ENCODE measurements at places on chromosomes 5 and 9. TPM values are rescaled to one million over a fixed set of nuclear protein-coding genes. Genes with fewer than 3 reads are reported as not detected.

Gene DPP7
- total RNA-seq, result 227 TPM

Gene ADAMTS12
- total RNA-seq, result 28.4 TPM

Gene SLC6A3
- total RNA-seq, result not detected

Gene CDKN2B-AS1
- 1.3 TPM for total RNA-seq

Gene ENHO
- not detected for total RNA-seq

Gene ANKRD31
- total RNA-seq, result not detected

Gene LRRC19
- not detected for total RNA-seq

Gene SMIM15
- total RNA-seq, result 64.3 TPM

Gene TOR1B
- total RNA-seq, result 11.6 TPM

Gene ZDHHC11
- 0.61 TPM for total RNA-seq

Gene CDKN2B
- 0.19 TPM for total RNA-seq

Gene SLC36A3
- not detected for total RNA-seq

Gene IL3
- total RNA-seq, result not detected

DNA sequence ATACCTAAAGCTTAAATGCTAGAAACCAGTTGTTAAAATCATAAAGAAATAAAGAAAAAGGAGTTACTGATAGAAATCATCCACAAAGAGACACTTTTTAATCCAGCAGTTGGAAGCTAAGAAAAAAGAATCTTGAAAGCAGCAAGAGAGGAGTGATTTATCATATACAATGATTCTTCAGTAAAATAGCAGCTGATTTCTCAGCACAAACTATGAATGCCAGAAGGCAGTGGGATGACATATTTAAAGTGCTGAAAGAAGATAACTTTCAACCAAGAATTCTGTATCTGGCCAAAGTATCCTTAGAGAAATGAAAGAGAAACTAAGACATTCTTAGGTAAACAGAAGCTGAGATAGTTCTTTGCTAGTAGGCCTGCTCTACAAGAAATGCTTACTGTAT is 366.0 kb downstream of the HTR1A start:
- no peaks in the 10 kb centered on the region for H3K36me3 ChIP-seq
- no peaks in the 10 kb centered on the region for H3K4me1 ChIP-seq
- H3K27ac ChIP-seq, result no peak overlapping the region
- H3K4me3 ChIP-seq, result no peak overlapping the region
- no peak for DNase-seq
- no peaks in the 10 kb centered on the region for H3K27me3 ChIP-seq

DNA sequence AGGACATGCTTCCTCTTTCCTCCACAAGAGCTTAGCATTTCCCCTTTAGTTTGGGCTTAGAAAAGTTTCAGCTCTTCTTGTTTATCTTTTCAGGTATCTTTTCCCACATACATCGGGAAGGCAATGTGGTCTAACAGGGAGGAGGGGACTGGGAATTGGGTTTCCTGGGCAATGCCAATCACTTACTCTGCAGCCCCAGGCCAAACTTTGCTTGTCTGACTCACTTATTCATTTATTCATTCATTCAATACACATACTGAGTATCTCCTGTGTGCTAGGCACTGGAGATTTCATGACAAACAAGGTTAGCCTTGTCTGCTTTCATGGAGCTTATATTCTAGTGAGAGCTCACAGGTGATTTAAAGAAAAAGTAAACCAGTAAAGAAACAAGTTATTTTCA is 10.7 kb upstream of the POU4F3 start:
- no peak overlapping the region for H3K4me3 ChIP-seq
- no peak for DNase-seq
- no peaks in the 10 kb centered on the region for H3K4me1 ChIP-seq

- no peaks in the 10 kb centered on the region for H3K27me3 ChIP-seq
- DNase-seq, result no peak
- H3K36me3 ChIP-seq, result no peaks in the 10 kb centered on the region
- no peaks in the 10 kb centered on the region for H3K4me1 ChIP-seq
Measured at GRCh38 chr5:143680672-143681259, 131.2 kb upstream of the HMHB1 start.

GRCh38 chr9:95754533-95755420 is 120.7 kb upstream of the ERCC6L2 start:
- no peaks in the 10 kb centered on the region for H3K36me3 ChIP-seq
- no peak for DNase-seq
- no peak overlapping the region for H3K4me3 ChIP-seq

GRCh38 chr9:98559561-98559960 is 149.2 kb downstream of the GABBR2 start:
- no peaks in the 10 kb centered on the region for H3K36me3 ChIP-seq
- H3K27ac ChIP-seq, result no peak overlapping the region
- no peaks in the 10 kb centered on the region for H3K4me1 ChIP-seq
- DNase-seq, result no peak
- H3K27me3 ChIP-seq, result no peaks in the 10 kb centered on the region

GRCh38 chr9:88776717-88777497 is 214.4 kb upstream of the S1PR3 start:
- H3K36me3 ChIP-seq, result no peaks in the 10 kb centered on the region
- no peaks in the 10 kb centered on the region for H3K27me3 ChIP-seq
- DNase-seq, result no peak
- H3K27ac ChIP-seq, result no peak overlapping the region
- peaks cover 5% of the 10 kb centered on the region for H3K4me1 ChIP-seq

DNA sequence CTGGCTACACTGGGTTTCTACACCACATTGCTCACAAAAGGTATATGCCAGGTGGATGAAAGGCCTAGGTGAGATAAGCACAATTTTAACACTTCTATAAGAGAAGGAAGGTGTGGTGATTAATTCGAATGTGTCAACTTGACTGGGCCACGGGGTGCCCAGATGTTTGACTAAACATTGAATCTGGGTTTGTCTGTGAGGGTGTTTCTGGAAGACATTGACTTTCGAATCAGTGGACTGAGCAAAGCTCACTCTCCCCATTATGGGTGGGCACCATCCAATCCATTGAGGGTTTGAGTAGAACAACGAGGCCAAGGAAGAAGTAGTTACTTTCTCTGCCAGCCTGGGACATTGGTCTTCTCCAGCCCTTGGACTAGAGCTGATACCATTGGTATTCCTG is 78.2 kb upstream of the COL5A1 start:
- DNase-seq, result no peak
- H3K27me3 ChIP-seq, result 0 out of 2 replicates have a peak, but pooled peaks cover 1% of the 10 kb centered on the region
- H3K36me3 ChIP-seq, result no peaks in the 10 kb centered on the region
- no peak overlapping the region for H3K4me3 ChIP-seq
- no peaks in the 10 kb centered on the region for H3K4me1 ChIP-seq
- no peak overlapping the region for H3K27ac ChIP-seq

DNA sequence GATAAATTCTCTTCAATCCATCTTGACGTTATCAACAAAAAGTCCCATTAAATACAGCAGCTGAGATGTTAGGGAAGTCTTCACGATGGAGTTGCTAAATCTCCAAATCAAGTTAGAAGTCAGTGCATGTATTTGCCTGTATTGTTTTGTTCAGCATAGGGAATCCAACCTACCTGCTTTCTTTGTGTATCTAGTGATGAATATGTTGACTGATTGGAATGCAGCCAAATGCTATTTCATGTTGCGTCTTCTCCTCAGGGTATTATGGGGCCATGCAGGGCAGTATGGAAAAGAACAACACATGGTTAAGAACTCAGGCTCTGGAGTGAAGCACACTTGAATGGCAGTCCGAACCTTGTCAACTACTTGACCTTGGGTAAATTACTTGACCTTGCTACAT is 529.5 kb upstream of the ZNF462 start:
- no peak for DNase-seq
- no peak overlapping the region for H3K27ac ChIP-seq
- H3K4me1 ChIP-seq, result no peaks in the 10 kb centered on the region

DNA sequence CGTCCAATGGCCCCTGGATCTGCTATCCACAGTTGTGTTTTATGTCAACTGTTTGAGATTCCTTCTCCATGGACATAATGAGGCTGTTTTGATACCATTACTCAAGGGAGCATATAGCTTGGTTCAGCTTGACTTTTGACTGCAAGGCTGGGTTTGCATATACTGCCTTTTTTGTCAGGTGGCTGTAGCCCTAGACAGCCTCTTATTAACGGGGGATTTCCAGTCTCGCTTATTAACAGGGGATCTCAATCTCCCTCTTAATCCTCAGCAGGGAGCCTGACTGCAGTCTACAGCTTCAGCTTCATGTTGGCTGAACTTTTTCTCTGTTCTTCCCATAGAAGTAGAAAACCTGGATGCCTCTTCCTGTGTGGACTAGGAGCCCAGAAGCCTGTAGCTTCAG is 73.7 kb upstream of the TNC start:
- no peak for DNase-seq
- peaks cover 4% of the 10 kb centered on the region for H3K4me1 ChIP-seq
- H3K4me3 ChIP-seq, result no peak overlapping the region
- no peaks in the 10 kb centered on the region for H3K36me3 ChIP-seq

- DNase-seq, result peak; percentile 15
- H3K4me3 ChIP-seq, result no peak overlapping the region
- no peaks in the 10 kb centered on the region for H3K27me3 ChIP-seq
- no peaks in the 10 kb centered on the region for H3K4me1 ChIP-seq
- H3K27ac ChIP-seq, result no peak overlapping the region
Measured at GRCh38 chr5:86175224-86175623, 442.5 kb upstream of the COX7C start.

DNA sequence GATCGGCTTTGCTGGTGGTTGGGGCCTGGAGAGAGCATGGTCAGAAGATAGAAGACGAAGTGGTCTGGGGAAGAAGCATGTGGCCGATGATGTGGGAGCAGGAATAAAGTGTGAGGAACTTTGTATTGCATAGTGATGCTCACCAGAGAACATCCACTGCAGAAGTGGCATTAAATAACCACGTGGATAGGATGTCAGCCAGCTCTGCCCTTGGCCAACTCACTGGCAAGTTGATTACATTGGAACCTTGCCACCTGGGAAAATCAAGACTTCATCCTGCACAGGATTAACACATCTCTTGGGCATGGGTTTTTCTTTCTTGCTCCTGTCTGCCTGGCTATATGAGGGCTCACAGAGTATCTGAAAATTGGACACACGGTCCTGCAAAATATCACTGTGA is 217.4 kb downstream of the DMRT2 start:
- H3K27ac ChIP-seq, result no peak overlapping the region

GRCh38 chr5:392431-392988 is 50.5 kb upstream of the EXOC3 start:
- H3K4me1 ChIP-seq, result peaks cover 21% of the 10 kb centered on the region
- DNase-seq, result peak; percentile 95
- peak overlapping the region; percentile 17 for H3K4me3 ChIP-seq
- peak overlapping the region; percentile 93 for H3K27ac ChIP-seq

DNA sequence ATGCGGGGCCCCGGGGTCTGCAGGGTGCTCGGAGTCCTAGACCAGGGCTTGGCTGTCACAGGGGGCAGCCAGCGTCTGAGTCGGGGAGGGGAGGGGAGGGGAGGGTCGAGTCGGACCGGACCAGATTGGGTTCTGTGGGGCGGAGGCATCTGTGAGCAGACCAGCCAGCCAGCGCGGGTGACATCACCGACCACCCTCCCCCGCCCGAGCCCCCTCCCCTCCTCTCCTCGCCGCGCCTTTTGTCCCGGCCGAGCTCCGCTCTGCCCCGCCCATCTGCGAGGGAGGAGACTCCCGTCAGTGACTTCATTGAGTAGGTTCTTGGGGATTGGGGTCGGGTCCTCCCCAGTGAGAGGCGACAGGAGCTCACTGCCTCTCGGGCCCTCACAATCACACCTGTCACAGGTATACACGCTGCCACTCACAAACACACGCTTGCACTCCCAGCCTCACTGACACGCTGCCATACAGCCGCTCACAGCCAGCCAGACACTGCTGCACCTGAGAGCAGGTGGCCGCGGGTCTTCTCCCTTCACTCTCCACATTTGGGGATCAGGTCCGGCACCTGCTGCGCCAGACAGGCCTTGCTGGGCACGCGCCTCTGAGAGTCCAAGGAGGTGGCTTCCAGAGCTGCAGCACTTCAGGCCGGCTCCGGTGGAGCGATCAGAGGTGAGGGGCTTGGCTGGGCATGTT is 546 bp downstream of the DNAJB5 start:
- DNase-seq, result no peak
- H3K27me3 ChIP-seq, result no peaks in the 10 kb centered on the region
- no peak overlapping the region for H3K27ac ChIP-seq

- H3K36me3 ChIP-seq, result no peaks in the 10 kb centered on the region
- no peak overlapping the region for H3K4me3 ChIP-seq
- H3K27me3 ChIP-seq, result no peaks in the 10 kb centered on the region
- DNase-seq, result no peak
- H3K27ac ChIP-seq, result no peak overlapping the region
Measured at GRCh38 chr5:160921423-160922285, 69.6 kb upstream of the ATP10B start.

GRCh38 chr5:135108992-135109391 is 75.0 kb upstream of the PITX1 start:
- DNase-seq, result no peak
- H3K27ac ChIP-seq, result no peak overlapping the region
- no peaks in the 10 kb centered on the region for H3K27me3 ChIP-seq
- no peaks in the 10 kb centered on the region for H3K36me3 ChIP-seq
- no peak overlapping the region for H3K4me3 ChIP-seq
- no peaks in the 10 kb centered on the region for H3K4me1 ChIP-seq

DNA sequence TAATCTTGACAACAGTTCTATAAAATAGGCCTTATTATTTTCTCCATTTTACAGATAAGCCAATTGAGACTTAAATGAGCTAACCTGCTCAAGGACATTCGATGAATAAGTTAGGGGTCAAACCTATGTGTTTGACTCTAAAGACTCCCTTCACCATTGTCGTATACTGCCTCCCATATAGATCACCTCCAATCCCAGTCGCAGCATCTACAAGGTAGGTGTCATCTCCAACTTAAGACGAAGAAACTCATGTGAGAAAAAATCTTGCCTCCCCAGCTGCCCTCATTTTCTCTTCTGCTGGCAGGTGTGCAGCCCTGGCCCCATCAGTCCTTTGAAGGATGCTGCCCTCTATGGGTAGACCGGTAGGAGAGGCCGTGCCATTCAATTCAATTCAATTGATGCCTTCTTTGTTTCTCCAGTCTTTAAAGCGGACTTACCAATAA is 75.2 kb upstream of the SMARCA2 start:
- peak overlapping the region; percentile 39 for H3K4me3 ChIP-seq
- peaks cover 25% of the 10 kb centered on the region for H3K4me1 ChIP-seq
- no peaks in the 10 kb centered on the region for H3K36me3 ChIP-seq
- peak; percentile 82 for DNase-seq

DNA sequence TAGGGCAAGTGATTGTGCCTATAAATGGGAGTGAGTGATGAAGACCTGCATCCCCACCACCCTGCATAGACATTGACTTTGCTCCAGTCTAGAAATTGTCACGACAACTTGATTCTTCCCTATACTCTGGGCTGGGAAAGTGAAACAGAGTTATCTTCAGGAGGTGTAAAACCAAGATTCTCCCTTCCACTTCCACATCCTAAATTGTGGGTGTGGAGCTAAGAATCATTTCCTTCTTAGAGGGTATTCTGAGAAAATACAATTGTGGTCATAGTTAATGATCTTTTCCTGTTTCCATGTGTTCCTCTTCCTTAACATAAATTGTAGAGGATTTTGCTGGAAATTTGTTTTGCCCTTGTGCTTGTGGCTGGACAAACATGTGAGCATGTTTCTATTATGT is 96.8 kb upstream of the PJA2 start:
- H3K4me3 ChIP-seq, result no peak overlapping the region
- no peaks in the 10 kb centered on the region for H3K27me3 ChIP-seq
- H3K27ac ChIP-seq, result no peak overlapping the region
- H3K4me1 ChIP-seq, result no peaks in the 10 kb centered on the region
- H3K36me3 ChIP-seq, result no peaks in the 10 kb centered on the region
